Activated CD8-positive, alpha-beta memory T cell treated with anti-CD3 and anti-CD28 coated beads, Interleukin-2, amount 10 ng/mL, durations not matched to agents 7 days and 5 days (primary cell): ENCODE measurements at places on chromosomes 12 and 14. TPM values are rescaled to one million over a fixed set of nuclear protein-coding genes. Genes with fewer than 3 reads are reported as not detected.

The OVCH1 gene
- total RNA-seq: not detected

The KRT8 gene
- 0.41 TPM for total RNA-seq

The SLC25A47 gene
- not detected for total RNA-seq

DNA sequence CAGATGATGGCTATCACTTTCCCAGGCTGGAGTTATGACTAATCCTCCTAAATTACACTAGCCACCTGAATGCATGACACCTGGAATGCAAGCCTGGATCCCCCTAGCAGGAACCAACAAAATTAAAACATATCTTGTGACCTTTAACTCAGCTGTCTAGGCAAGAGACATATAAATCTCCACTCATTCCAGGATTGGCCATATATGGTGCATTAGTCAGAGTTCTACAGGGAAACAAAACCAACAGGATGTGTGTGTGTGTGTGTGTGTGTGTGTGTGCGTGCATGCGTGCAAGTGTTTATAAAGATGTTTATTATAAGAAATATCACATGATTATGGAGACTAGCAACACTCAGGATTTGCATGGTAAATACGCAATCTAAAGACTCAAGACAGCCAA, 212.8 kb downstream of the KIF21A start:
- no peaks in the 10 kb centered on the region for H3K36me3 ChIP-seq
- H3K27me3 ChIP-seq: no peaks in the 10 kb centered on the region
- no peak overlapping the region for H3K27ac ChIP-seq
- no peaks in the 10 kb centered on the region for H3K4me1 ChIP-seq

GRCh38 chr14:24612196-24612595, 2.7 kb upstream of the GZMH start:
- peaks cover 69% of the 10 kb centered on the region for H3K4me1 ChIP-seq
- no peak overlapping the region for H3K27ac ChIP-seq

GRCh38 chr14:50667684-50667995, 466 bp downstream of the SAV1 start:
- H3K36me3 ChIP-seq: peaks cover 11% of the 10 kb centered on the region
- H3K4me3 ChIP-seq: no peak overlapping the region
- H3K4me1 ChIP-seq: peaks cover 12% of the 10 kb centered on the region
- peak overlapping the region; percentile 58 for H3K27ac ChIP-seq

DNA sequence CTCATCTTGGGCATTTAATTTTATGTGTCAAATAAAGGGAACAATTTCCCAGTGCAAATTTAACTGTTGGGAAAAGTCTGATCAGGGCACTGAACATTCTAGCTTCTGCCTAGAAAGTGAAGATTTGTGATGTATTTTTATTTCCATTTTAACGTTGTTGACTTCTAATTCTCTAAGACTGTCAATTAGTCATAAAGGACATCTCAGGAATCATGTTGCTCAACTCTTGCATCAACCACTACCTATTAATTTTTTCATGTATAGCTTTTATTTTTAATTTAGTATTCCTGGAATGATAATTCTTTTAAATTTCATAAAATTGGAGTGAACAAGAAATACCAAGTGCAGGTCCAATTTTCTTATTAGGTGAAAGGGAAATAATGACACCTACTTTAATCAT, 87.9 kb upstream of the METAP2 start:
- no peak for DNase-seq
- H3K27me3 ChIP-seq: peaks cover 13% of the 10 kb centered on the region
- peaks cover 2% of the 10 kb centered on the region for H3K4me1 ChIP-seq

- H3K36me3 ChIP-seq: no peaks in the 10 kb centered on the region
- no peak for DNase-seq
- H3K4me1 ChIP-seq: no peaks in the 10 kb centered on the region
- peaks cover 10% of the 10 kb centered on the region for H3K27me3 ChIP-seq
- H3K27ac ChIP-seq: no peak overlapping the region
- no peak overlapping the region for H3K4me3 ChIP-seq
These were observed 25.9 kb upstream of the KCNA5 start for GRCh38 chr12:5017638-5018348.

DNA sequence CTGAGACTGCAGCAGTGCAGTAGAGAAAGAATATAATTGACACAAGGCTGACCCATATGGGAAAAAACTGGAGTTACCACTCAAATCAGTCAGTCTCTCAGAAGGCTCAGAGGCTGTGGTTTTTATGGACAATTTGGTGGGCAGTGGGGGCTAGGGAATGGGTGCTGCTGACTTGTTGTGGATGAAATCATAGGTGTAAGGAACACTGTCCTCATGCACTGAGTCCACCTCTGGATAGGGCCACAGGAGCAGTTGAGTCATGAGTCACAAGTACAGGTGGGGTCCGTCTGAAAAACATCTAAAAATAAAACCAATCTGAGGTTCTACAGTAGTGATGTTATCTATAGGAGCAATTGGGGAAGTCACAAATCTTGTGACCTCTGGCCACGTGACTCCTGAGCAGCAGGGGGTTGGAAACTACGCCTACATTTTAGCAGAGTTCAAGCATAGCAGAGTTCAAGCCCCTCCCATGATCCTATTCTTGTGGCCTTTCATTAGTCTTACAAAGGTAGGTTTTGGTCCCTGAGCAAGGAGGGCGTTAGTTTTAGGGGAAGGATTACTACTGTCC, 18.1 kb upstream of the SGPP1 start:
- no peak for DNase-seq
- no peaks in the 10 kb centered on the region for H3K27me3 ChIP-seq
- peaks cover 13% of the 10 kb centered on the region for H3K4me1 ChIP-seq
- H3K4me3 ChIP-seq: no peak overlapping the region
